ENCODE measurements at places on chromosomes 1 and 21.

- DNase-seq = no peak
- H3K27me3 ChIP-seq = no peaks in the 10 kb centered on the region
- no peak overlapping the region for H3K4me3 ChIP-seq
- peaks cover 16% of the 10 kb centered on the region for H3K36me3 ChIP-seq
- peak overlapping the region; percentile 43 for H3K27ac ChIP-seq
- H3K4me1 ChIP-seq = peaks cover 14% of the 10 kb centered on the region
Measured at GRCh38 chr1:202017749-202018467, 7.5 kb downstream of the ELF3 start.

GRCh38 chr1:97091679-97092078, 370.1 kb downstream of the PTBP2 start:
- H3K27ac ChIP-seq = no peak overlapping the region
- DNase-seq = no peak
- peaks cover 2% of the 10 kb centered on the region for H3K4me1 ChIP-seq
- H3K27me3 ChIP-seq = no peaks in the 10 kb centered on the region
- H3K4me3 ChIP-seq = no peak overlapping the region
- H3K36me3 ChIP-seq = no peaks in the 10 kb centered on the region

GRCh38 chr1:242690849-242691609, 166.5 kb upstream of the PLD5 start:
- H3K27ac ChIP-seq = no peak overlapping the region
- no peak overlapping the region for H3K4me3 ChIP-seq
- H3K36me3 ChIP-seq = no peaks in the 10 kb centered on the region
- H3K27me3 ChIP-seq = no peaks in the 10 kb centered on the region
- H3K4me1 ChIP-seq = no peaks in the 10 kb centered on the region

DNA sequence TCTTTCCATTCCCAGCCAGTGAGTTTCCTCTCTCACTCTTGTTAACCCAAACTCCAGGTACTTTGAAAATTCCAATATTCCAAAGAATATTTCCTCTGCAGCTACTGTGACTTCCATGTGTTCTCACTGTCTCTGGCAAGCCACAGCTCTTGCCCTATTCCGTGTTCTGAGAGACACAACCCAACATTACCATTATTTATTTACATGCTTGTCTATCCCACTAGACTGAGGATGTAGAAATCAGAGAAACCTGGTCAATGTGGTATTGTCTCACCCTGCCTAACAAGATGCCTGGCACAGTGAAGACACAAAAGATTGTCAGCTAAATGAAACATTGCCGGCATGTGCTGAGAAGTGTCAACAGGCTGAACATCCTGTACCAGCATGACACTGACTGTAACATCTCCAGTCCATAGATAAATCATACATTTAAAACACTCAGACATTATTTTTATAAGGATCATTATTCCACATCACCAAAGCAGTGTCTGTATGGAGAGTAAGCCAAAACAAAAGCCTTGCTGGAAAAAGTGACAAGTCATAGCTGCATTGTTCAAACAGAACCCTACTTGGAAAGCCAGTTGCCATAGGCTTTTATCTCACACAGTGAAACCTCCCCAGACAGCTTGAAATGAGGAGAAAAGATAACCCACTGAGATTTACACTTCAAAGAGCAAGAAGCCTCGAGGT, 72.3 kb downstream of the SIPA1L2 start:
- no peak overlapping the region for H3K4me3 ChIP-seq
- H3K36me3 ChIP-seq = no peaks in the 10 kb centered on the region
- no peak overlapping the region for H3K27ac ChIP-seq
- no peaks in the 10 kb centered on the region for H3K27me3 ChIP-seq
